Stimulated activated CD4-positive, alpha-beta T cell treated with anti-CD3 and anti-CD28 coated beads, Interleukin-15, amount 100 ng/mL, for 24 hours (primary cell): ENCODE measurements at places on chromosomes 3 and 15.

- DNase-seq: no peak
These were observed 52.7 kb upstream of the MRPL3 start for GRCh38 chr3:131555456-131555855.

GRCh38 chr15:56719021-56719612, 14.2 kb downstream of the ZNF280D start:
- DNase-seq: no peak

GRCh38 chr15:82640672-82641071, 6.5 kb downstream of the CPEB1 start:
- no peak for DNase-seq

GRCh38 chr3:147699175-147699838, 290.1 kb downstream of the ZIC1 start:
- no peak for DNase-seq

DNA sequence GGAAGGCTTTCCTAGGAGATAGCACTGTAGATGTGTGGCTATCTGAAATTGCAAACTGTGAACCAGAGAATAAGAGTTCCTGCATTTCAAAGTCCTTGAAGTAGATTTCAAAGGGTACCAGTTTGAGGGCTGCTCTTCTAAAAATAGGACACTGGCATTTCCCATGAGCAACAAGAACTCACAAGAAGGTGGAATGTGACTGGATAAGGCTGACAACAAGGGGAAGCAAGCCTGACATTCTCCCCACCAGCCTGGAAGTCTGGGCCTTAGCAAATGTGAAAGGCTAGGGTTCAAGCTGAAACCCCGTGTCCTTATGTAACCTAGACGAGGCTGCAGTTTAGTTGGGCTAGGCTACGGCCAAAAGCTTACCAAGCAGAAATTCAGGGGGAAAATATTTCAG, 18.7 kb upstream of the TJP1 start:
- no peak for DNase-seq
